ENCODE measurements at places on chromosomes 5 and 9. TPM values are rescaled to one million over a fixed set of nuclear protein-coding genes. Genes with fewer than 3 reads are reported as not detected.

The KCTD16 gene
- 0.19 TPM for total RNA-seq

DNA sequence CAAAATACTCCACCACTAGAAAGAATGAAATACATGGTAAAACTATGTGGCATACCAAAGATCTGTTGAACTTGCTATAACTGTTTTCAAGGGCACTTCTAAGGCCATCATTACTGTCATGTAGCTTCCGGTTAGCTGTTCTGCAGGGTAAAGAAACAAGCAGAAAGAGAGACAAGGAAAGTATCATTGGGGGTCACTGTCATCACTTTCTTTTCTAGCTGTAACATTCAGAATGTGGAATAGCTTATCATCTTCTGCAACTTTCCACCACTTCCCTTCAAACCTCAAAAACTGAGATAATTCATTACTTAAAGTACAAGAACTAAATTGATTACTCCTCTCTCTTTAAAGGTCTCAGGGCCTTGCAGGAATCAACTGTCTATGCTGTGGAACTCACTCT is 57.6 kb downstream of the RASEF start:
- DNase-seq, result no peak

The SLC9A3 gene
- 4.3 TPM for total RNA-seq

The MYORG gene
- 18.8 TPM for total RNA-seq

GRCh38 chr5:157387041-157387563 is 72.9 kb upstream of the NIPAL4 start:
- DNase-seq, result no peak

DNA sequence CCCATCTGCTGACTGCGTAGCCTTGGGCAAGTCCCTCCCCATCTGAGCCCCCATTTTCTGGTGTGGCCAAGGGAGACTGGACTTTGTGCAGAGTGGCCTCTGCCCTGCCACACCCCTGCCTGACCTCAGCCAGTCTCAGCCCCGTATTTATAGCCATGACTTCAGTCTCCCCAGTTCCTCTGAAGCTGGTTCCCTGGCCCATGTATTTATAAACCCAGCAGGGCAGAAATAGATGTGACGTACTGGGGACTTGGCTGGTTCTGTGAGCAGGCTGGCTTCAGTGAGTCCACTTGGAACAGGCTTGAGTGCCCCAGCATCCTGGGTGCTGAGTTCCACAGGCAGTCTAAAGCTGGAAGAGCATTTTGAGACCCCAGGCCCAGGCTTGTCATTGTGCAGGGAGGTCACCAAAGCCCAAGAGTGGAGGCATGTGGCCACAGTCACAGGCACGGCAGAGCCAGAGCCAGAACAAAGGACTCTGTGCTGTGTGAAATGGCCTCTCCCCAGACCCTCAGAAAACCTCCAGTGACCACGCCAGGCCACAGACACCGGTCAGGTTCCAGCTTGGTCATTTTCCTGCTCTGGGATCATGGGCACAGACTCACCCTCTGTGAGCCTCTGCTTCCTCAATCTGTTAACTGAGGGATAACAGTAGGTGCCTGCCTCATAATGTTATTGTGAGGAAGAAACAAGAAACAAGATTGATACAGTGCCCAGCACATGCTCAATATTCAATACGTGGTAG is 30.4 kb upstream of the SYNPO start:
- no peak for DNase-seq

DNA sequence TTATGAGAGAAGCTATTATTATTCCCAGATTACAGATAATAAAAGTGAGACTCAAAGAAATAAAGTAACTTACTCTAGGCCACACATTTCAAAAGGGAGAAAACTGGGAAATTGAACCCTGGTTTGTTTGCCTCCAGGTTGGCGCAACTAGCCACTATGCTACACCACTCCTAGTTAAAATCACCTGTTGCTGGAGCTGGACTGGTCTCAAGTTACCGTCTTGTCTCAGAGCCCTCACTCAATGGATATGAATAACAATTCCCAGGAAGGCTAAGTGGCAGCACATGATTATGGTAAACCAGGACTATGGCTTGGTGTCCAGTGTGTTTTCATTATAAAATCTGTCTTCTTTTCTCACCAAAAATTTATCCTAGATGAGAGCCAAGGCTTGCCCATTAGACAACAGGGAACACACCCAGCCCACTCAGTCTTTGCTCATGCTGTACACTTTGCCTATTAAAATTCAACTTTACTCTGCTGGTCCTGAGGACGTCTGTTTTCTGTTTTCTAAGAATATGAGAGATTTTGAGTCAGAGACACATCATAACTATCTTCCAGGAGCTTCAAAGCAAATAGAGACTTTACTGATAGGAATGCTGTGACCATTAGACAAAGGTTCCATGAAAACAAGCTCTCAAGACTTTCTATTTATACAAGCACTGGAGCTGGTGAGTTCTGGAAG is 58.1 kb downstream of the ADRB2 start:
- no peak for DNase-seq

GRCh38 chr9:136740971-136741882 is 1.5 kb downstream of the LCN10 start:
- DNase-seq, result no peak

DNA sequence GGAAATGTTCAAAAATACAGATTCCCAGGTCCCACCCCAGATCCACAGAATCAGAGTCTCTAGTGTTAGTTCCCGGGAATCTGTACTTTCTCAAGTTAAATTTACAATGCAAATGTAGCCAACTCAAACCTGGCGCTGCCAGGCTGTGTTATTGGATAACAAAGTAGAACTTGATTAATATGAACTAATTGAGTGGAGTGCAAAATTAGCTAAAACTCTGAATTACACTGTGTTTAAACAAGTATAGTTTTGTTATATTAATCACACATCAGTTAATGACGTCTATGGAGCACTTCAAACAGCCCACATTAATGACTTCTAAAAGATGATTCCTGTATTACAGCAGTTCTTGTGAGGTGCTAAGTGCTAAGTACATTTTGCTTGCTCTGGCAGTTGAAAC is 32.4 kb upstream of the CYFIP2 start:
- DNase-seq, result no peak

DNA sequence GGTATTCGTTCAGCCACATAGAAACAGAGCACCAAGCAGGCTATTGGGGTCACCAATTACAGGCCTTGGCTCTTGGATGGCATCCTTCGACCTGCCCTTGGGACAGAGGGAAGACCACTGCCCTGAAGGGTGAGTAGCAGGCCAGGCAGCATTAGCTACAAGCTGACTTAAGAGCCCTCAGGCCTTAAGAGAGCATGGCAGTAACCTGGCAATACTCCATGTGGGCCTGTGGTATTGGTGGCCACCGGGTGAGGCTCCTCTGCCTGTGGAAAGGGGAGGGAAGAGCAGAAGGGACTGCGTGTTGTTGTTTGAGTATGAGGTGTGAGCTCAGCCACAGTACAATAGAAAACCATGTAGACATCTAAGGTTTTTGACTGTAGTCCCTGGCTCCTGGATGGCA is 170.6 kb downstream of the MCTP1 start:
- DNase-seq, result no peak

DNA sequence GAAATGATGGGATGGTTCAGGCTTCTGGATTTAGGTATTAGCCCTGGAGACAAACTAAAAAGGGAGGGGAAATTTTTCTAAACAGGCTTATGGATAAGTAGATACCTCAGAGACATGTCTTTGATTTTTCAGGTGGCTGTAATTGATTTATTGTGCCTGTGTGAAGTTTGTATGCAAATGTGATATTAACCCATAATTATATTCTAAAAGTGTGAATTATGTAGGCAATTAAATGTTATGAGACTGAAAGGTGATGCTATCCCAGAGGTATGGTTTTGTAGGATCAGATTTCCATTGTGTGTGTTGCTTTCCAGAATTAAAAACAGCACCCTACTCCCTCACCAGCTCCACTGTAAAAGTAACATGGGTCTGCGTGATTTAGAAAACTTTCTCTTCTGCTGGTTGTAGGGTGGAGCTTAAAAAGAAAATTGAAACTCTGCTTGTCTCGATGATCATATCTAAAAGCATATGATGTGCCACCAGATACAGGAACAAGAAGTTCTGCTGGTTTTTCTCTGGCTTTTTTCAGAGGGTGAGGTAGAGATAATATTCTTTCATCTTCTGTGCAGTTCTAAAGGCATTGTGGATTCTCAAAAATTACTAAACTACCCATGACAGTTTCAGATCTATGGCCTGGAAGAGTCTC is 71.8 kb upstream of the TAF11L2 start:
- no peak for DNase-seq

The PAPPA gene
- total RNA-seq, result 35.3 TPM
